Left colon (tissue), 2 donors: ENCODE measurements at places on chromosomes 6 and 20. TPM values are rescaled to one million over a fixed set of nuclear protein-coding genes. Genes with fewer than 3 reads are reported as not detected.

DNA sequence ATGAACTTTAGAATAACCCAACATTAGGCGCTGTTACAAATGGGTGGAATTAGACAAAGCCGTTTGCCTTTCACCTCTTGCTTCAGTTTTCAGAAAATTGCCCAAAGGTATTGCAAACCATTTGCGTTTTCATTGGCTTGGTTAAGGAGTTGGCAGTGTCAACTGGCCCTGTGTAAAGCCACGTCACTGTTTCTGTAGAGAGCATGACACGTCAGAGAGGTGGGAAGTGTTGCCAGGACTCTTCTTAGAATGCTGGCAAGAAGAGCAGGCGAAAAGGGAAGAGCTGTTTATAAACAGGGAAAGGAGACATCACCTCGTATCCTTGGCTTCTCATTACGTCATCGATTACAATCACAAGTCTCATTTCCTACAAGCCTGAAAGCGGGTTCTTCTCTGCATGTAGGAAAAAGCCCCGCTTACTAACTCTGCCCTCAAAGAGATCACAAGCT is 4.2 kb upstream of the IRF4 start:
- DNase-seq: no peak

DNA sequence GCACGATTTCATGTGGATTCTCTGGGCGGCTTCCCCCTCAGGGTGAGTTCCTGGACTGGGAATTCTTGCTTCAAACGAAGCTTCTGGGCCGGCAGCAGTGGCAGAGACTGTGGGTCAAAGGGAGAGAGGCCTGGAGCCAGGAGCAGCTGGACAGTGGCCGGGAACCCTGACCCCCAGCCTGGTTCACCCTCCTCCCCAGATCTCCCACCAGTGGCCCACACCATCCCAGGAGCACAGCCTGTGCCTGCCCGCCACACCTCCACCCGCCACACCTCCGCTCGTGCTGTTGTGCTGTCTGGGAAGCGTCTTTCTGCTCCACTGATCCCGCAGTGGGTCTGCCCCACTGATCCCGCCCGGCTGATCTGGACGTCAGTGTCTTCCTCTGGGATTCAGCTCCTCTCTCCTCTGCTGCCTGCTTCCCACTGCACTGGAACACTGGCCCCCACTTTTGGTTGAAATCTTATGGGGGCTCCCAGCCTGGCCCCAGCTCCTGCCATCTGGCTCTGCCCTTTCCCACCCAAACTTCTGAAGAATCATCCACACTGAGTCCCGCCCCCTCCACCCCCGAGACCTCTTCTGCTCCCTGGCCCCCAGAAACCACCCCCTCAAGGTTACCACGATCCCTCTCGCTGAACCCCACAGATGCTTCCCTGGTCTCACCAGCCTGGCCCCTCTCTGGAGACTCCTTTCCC is 9.8 kb downstream of the ZBP1 start:
- no peak for DNase-seq

GRCh38 chr20:15603978-15604805 is 969.1 kb downstream of the KIF16B start:
- no peak for DNase-seq

DNA sequence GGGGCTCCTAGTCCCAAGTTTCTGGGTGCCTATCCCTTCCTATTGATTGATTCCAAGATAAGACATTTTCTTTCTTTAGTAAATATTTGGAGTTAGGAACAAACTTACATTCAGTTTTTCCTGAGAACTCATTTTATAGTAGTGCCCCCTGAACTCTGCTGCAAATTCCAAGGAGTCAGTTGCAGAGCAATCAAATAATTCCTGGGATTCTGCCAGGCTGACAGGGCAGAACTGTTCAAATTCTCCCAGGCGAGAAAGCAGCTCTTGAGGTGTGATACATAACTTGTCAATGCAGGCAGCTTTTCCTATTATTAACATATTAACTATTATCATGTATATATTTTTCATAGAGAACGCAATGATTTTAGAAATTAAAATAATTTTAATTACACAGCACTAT is 15.9 kb upstream of the ZBTB24 start:
- DNase-seq: no peak

- DNase-seq: no peak
These were observed 59.5 kb downstream of the GNAS start for GRCh38 chr20:58911970-58912369.

Gene CTSZ
- 283 TPM for total RNA-seq

Gene PI16
- total RNA-seq: 4.0 TPM

Gene CCN6
- not detected for total RNA-seq

Gene GJA10
- total RNA-seq: not detected
